ENCODE measurements at places on chromosomes 4 and X. TPM values are rescaled to one million over a fixed set of nuclear protein-coding genes. Genes with fewer than 3 reads are reported as not detected.

- no peak for DNase-seq
Observed at GRCh38 chr4:175716961-175717360, 95.1 kb downstream of the GPM6A start.

DNA sequence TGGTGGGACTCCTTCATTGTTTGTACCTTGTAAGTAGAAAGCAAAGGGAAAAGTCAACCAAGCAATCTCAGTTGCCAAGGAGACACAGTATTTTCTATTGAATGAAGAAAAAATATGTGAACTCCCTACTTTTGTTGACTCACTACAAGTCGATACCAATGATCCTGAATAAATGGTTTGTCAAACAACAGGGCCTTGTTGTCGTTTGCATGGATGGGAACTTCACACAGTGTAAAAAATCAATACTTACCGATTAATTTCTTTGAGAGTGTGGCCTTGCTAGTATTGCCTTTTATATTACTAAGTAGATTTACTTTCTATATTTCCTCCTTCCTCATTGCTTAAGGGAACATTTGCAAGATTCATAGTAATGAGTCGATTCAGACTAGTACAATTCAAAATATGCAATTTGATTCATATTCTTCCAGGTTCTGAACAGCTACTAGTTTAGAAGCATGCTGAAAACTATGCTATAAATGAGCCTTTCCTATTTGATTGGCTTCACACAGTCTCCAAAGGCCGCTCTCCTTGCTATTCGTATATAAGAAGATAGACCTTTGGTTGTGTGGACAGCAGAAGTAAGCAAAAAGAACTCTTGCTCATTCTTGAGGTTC, 108.0 kb downstream of the ZNF330 start:
- no peak for DNase-seq

DNA sequence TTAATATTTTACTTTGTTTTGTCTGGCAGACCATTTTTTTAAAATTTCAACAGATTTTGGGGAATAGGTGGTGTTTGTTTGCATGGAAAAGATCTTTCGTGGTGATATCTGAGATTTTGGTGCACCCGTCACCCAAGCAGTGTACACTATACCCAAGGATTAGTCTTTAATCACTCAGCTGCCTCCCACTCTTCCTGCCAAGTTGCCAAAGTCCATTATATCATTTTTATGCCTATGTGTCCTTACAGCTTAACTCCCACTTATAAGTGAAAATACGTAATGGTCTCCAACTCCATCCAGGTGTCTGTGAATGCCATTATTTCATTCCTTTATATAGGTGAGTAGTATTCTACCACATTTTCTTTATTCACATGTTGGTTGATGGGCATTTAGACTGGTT, 281.7 kb upstream of the GK2 start:
- no peak for DNase-seq

GRCh38 chr4:33340168-33340567, 2620.0 kb downstream of the PCDH7 start:
- no peak for DNase-seq

DNA sequence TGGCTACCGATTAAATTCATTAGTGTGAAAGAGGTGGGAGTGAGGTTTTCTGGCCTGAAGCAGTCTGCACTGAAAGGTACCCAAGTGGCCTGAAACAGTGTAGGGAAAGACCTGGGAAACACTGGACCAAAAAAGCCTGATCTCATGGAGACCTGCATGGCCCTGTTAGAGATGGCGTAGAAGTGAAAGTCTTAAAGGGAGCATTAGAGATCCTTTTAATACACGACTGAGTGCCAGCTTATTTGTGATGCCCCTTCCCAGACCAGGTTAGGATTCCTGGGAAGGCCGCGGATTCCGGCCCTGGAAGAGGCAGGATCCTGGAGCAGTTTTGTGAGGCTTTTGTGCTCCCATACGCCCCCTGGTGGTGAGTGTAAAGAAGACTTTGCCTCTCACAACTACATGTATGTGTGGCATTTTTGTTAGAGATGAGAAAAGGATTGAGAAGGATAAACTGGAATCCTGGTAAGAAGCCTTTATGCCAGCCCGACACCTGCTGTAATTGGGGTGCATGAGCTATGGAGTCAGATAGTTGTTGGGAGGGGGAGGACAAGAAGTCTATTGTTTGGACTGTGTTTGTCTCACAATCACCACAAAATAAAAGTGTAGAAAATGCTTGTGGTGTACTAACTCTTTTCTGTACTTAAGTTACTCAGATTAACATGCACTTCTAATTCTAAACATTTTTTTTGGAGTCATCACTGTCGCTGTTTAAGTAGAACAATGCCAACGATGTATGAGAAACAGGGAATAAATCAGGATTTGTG, 54.0 kb downstream of the JADE1 start:
- peak; percentile 94 for DNase-seq

GRCh38 chrX:155242300-155242699, 22.0 kb downstream of the RAB39B start:
- no peak for DNase-seq

DNA sequence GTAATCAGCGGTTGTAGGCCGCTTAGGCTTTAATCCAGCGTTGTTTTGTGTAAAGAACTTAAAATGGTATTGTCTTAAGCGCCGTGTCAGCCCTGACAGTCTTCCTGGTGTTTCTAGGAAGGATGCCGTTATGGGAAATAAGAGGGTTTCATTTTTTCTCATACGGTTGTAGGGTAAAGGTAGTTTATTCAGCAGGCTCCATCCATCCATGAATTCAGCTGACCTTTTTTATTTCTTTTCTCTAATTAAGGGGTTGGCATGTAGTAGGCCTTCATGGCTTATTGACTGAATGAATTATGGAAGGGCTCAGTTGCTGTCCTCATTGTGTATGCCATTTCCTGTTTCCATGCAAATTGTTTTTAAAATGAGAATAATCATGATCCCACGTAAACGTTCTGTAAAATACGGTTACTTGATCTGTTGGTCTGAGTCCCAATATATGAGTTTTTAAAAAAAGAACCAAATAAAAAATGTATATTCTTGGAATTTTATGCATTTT, 693 bp downstream of the OCIAD1 start:
- DNase-seq = peak; percentile 5

Gene SLC16A2
- total RNA-seq = 22.0 TPM

Gene VCX2
- not detected for total RNA-seq

Gene NAA11
- not detected for total RNA-seq

Gene ZNF630
- total RNA-seq = 1.6 TPM

Gene BTC
- total RNA-seq = 0.23 TPM

All from GM23338 (cell line).